NCI-H1417 (cell line): ENCODE measurements at places on chromosomes 4 and X.

DNA sequence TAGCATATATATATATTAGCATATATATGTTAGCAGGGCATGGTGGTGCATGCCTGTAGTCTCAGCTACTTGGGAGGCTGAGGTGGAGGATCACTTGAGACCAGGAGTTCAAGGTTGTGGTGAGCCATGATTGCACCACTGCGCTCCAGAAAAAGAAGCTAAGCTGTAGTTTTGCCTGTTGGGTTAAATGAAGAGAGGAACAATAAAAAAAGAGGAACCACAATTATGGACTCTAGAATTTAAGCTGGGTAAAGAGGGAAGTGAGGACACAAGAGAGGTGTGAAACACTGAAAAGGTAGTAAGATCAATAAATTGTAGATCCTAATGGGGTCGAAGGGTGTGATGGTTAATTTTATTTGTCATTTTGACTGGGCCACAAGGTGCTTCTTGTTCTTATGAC lies 40.5 kb upstream of the HSD17B10 start:
- DNase-seq, result no peak

GRCh38 chr4:47913861-47914219 lies 543 bp downstream of the NFXL1 start:
- DNase-seq, result no peak

- DNase-seq, result no peak
Observed at GRCh38 chr4:95507147-95507546, 41.6 kb downstream of the UNC5C start.

DNA sequence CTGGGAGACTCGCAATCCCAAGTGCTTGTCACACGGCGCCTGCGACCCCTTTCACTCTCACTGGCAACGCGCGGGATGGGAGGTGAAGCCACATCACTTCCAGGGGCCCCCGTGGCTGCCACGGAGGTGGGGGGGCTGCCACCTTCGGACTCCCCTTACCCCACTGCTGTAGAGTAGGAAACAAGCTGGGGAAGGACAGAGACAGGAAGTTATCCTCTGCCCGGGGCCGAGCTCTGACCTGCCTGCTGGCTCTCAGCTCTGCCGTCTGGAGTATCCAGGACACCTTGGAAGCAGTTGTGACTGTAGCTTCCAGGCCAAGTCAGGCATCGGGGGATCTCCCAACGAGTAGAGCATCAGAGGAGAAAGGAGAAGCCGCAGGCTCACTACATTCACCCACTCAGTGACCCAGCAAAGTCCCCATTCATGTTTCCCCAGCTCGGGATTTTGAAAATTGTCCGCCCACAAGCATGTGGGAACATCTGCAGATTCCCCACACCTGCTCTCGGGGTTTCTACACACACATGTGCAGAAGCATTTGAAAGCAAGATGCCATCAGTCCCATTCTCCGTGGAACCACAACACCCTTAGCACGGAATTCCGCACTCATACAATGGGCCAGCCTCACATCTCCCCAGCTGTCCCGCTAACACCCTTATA lies 10.8 kb downstream of the PDZD4 start:
- no peak for DNase-seq

DNA sequence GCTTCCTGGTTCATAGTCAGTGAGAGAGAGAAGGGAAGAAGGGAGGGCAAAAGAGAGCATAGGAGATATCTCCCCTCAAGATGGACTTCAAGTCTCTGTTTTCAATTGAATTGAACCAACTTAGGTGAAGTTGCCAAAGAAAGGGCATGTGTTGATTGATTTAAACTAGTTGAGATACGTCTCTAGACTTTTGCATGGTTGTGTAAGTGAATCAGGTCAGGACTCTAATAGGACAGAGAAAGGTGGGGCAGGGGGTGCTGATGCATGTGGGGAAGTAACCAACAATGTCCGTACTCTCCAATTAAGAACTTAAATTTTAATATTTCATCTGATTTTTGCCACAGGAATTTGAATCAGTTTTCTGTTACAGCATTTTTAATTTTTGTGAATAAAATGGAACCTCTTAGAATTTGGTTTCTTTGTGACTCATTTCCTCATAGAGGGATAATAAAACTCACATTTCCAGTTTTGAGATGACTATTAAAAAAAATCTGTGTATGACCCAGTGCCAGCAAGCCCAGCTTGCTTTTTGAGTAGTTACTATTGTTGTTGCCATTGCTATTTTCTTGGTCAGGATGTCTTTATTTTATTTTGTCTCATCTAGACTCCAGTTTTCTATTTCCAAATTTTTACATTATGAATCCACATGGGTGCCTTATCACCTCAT lies 37.3 kb downstream of the SLIT2 start:
- no peak for DNase-seq

GRCh38 chr4:4950561-4951290 lies 68.5 kb downstream of the CYTL1 start:
- no peak for DNase-seq

DNA sequence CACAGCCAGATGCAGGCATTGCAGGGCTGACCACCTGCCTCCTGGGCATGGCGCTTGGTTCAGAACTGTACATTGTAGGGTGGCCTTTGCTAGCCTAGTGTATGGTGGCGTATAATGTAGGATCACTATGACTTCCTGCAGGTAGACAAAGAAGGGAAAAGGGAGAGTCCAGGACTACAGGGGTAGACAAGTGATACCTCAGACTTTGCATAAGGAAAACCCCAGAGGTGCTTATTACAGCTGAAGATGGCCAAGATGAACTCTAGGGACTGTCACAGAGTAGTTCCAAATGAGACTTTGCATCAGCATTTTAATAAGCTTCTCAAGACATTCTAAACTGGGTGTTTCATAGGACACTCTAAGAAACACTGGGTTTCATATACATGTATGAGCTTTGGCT lies 116.4 kb upstream of the PUDP start:
- no peak for DNase-seq

DNA sequence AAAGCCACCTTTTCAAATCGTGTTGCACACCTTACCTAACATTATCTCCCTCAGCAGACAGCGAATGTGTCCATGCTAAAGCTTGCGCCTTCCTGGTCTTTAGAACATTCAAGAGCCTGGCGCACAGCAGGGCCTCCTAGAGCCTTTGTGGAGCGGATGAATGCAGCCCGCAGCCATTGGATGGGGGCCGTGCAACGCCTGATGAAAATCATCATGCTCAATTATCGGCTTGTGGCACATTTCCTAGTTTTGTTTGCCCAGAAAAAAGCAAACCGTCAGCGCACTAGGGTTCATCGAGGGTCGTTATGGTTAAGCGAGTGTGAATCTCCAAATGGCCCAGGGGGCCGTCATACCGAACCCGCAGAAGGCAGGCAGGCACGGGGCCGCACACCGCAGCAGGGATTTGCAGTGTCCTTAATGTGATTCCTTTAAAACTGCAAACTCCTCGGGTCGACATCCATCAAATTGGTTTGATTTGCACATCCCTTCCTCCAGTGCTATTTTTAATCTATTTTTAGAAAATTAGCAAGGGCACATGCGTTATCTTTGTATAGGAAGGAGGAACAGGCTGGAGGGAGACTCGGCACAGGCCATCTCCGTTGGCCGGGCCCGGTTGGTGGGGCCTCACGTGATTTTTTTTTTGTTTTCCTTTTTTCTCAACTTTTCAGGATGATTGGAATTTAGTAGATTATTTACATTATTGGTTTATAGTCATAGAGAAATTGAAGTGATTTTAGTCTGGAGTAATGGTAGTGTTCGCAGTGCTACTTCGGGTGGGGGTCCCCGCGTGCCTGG lies 53.1 kb downstream of the ABLIM2 start:
- no peak for DNase-seq

- DNase-seq, result no peak
Observed at GRCh38 chrX:123962006-123962467, 531 bp downstream of the STAG2 start.

GRCh38 chr4:105182211-105182610 lies 35.5 kb downstream of the TET2 start:
- peak; percentile 8 for DNase-seq

DNA sequence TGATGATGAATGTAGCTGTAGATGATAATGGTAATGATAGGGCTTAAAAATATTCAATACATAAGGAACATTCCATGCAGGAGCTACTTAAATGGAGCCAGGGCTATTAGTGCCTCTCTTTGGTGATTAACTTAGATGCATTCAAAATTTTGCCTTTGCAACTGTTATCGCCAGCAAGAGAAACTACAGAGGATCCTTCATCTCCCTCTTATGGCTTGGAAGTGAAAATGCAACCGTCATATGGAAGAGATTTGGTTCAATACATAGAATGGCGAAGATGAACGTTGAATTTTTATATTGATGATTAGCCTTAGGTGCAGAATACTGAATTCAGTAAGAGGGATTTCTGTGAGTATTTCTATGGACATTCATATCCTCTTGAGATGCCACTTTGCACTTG lies 134.5 kb upstream of the NLGN4X start:
- DNase-seq, result peak; percentile 36

DNA sequence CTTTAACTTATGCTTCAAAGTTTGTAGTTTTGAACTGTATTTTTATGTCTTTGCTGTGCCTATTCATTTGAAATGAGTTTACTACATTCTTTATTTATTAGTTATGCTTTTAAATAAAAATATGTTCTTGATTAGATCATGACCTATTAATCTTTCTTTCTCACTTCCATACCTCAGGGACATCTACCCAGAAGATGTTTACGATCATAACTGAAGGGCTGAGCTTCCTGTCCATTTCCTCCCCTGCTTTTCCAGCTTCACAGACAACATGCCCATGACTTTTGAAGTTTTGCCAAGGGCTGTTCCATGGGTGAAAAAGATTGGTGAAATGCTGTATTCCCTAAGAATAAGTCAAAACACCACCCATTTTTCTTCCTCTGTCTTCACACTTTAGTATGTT lies 99.7 kb upstream of the DDIT4L start:
- no peak for DNase-seq

GRCh38 chrX:31656013-31656412 lies 584.2 kb upstream of the FTHL17 start:
- DNase-seq, result no peak

GRCh38 chrX:11683057-11683456 lies 17.3 kb upstream of the ARHGAP6 start:
- no peak for DNase-seq
